Stimulated activated CD8-positive, alpha-beta memory T cell treated with anti-CD3 and anti-CD28 coated beads, Interleukin-15, amount 100 ng/mL, for 24 hours (primary cell): ENCODE measurements at places on chromosomes 12 and 14.

DNA sequence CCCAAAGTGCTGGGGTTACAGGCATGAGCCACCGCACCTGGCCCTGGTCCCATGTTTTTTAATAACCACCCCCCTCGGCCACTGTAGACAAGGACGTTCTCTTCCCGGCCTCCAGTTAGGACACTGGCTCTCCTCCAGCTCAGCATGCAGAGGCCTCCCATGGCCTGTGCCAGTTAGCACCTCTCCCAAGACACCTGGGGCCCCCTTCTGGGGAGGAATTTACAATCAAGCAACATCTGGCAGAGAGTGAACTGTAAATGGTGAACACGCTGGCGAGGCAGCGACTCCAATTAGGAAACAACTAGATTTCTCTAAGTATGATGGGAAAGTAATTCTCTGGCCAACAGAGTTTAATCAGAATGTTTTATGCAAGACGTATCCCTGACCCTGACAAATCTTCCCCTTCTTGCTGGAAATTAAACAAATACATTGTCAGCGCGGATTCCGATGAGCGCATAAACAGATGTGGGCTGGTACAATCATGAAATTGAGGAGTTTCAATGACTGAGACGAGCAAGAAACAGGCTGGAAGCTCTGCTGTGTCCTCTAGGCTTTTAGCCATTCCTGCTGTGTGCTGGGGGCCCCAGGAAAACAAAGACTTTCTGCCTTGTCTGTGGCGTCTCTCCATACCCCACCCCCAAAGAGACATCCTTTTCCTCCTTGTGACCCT lies 61.7 kb upstream of the DLK1 start:
- DNase-seq: no peak

DNA sequence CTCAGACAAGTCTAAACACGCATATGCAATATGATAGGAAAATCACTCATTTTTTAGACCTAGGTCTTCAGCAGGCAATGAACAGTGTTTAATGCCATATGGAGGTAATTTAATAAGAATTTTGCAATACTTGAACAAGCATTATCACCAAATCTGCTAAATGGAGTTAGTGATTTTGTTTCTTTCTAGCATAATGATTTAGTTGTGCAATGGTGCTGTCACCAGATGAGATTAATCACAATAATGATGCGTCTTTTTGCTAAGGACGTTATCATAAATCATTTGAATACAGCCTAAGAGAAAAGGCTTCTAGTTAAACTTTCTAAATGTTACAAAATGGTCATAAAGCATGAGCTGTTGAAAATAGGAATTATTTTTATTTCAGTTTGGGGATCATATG lies 170.0 kb upstream of the SLC16A7 start:
- no peak for DNase-seq

GRCh38 chr12:31035967-31036665 lies 37.5 kb upstream of the DDX11 start:
- no peak for DNase-seq

DNA sequence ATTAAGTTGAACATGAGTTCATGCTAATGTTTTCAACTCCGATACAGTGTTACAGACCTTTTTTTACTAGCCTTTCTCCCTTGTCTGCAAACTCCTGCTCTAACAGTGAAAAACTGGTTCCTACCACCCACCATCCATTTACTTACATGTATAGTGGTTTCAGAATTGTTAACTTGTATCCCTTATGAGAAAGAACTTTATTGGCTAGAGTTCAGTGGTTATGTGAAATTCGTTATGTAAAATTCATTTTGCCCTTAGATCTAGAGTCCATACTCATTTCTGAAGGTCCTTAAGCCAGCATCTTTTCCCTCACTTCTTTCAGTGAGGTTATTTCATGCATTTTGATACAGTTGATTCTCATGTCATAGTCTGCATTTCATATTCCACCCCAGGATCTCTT lies 51.0 kb downstream of the PRKCH start:
- DNase-seq: no peak

- no peak for DNase-seq
Measured at GRCh38 chr14:75147423-75148071, 20.7 kb upstream of the NEK9 start.

DNA sequence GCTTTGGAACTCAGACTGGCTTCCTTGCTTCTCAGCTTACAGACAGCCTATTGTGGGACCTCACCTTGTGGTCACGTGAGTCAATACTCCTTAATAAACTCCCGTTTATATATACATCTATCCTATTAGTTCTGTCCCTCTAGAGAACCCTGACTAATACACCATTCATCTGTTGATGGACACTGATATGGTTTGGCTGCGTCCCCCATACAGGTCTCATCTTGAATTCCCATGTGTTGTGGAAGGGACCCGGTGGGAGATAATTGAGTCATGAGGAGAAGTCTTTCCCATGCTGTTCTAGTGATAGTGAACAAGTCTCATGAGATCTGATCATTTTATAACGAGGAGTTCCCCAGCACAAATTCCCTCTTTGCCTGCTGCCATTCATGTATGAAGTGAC lies 57.0 kb downstream of the OTOGL start:
- no peak for DNase-seq

- DNase-seq: no peak
Measured at GRCh38 chr12:14239935-14240872, 125.3 kb upstream of the ATF7IP start.

- DNase-seq: no peak
Measured at GRCh38 chr14:73785834-73786635, 65.6 kb upstream of the PTGR2 start.

DNA sequence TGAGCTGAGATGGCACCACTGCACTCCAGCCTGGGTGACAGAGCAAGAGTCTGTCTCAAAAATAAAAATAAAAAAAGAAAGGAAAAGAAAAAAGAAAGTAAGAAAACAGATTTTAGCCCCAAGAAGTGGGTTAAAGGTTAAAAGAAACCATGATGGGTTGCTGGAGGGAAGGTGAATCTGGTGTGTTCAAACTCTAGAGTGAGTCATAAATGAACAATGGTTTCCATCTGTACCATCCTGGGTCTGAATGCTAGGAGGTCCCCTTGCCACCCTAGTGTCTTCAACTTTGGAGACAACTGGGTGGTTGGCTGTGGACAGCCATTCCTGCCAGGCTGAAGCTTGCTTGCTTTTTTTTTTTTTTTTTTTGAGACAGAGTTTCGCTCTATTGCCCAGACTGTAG lies 1.6 kb upstream of the RPS26 start:
- DNase-seq: no peak
